ENCODE measurements at places on chromosomes 2 and 18.

DNA sequence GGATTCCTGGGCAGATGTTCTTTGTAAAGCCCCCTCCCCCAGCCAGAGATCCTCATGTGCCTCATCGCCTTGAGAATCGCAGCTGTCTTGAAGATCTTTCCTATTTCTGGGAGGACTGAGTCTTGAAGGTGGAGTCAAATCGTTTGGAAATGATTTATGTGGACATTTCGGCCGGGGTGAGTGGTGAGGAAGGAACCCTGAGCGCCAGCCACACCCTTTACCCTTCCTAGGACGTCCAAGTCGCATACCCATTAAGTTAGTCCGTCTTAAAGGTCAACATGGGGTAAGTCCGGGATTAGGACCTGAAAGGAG, 84.9 kb upstream of the ZCCHC2 start:
- DNase-seq: no peak

- DNase-seq: no peak
Observed at GRCh38 chr2:61218076-61218816, 56.3 kb downstream of the C2orf74 start.

GRCh38 chr18:27843783-27844777, 332.9 kb downstream of the CDH2 start:
- DNase-seq: no peak

DNA sequence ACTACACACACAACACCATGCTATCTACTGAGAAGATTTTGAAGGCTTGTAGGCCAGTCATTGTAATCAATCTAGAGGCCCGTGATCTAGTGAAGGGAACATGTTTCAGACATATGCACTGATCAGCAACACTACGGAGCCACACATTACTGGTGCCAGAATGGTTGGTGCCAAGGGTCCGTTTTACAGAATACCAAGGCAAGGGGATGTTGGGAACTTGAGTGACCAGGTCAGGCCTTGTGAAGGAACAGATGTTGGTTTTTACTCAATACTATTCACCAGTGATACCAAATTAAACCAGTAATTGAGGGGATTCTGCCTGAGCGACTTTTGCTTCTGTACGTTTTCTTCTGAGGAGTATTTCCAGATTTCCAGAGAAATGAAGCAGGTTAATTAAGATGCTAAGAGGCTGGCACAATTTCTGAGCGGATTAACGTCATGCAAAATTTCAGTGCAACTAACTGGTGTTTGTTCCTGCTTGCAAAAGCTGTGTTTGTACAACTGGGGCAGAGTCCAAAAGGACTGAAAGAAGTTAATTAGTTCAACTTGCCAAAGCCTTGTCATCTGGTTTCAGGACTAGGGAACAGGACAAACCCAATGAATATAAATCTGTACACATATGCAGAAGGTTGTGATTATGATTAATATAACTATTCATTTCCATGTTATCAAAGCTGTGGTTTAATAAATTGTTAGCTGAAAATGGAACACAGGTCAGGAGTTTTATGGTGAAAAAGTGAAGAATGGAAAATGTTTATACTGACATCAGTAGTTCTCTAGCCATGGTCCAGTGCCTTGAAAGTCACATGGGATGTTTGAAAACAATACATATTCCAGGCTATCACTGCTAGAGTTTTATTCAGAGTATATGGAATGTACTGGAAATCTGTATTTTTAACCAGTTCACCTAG, 432.1 kb upstream of the DCC start:
- DNase-seq: no peak

Measured in stimulated activated CD8-positive, alpha-beta memory T cell treated with anti-CD3 and anti-CD28 coated beads, Interleukin-2, amount 100 ng/mL, for 48 hours (primary cell).